Hypothalamus (tissue), 51 donors: ENCODE measurements at places on chromosomes 4 and X.

DNA sequence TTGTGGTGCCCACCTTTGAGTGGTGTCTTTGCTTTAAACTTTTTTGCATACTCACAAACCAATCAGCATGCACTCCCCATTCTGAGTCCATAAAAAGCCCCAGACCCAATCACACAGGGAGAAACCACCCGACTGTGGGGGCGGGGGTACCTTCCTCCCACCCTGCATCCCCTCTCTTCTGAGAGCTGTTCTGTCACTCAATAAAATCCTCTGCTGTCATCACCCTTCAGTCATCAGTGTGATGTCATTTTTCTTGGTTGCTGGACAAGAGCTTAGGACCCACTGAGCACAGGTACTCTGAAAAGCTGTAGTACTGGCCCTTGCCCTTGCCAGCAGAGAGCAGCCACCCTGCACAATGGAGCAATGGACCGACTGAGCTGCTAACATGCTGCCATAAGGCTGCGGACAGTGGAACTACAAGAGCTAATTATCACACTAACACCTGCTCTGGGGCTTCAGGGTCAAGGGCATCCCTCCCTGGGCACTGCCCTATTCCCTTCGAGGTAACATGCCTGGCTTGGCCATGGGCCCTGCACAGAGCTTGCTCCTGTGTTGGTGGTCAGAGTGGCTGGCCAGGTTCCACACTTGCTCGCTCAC is 62.9 kb upstream of the PGRMC2 start:
- DNase-seq: no peak

DNA sequence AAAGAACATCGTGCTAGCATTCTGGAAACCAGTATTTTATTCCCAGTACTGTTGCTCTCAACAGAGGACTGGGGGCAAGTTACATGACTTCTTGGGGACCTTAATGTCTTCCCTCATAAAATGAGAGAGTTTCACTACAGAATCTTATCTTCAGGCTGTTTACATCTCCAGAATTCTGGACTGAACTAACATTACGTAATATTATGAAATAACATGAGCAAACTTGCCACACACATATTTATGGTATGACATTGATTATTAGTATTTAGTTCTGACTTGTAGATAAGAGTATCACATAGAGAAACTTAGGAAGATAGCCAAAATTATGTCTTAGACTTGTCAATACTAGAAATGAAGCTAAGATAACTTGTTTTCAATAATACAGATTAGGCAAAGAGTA is 68.0 kb downstream of the NFKB1 start:
- no peak for DNase-seq

DNA sequence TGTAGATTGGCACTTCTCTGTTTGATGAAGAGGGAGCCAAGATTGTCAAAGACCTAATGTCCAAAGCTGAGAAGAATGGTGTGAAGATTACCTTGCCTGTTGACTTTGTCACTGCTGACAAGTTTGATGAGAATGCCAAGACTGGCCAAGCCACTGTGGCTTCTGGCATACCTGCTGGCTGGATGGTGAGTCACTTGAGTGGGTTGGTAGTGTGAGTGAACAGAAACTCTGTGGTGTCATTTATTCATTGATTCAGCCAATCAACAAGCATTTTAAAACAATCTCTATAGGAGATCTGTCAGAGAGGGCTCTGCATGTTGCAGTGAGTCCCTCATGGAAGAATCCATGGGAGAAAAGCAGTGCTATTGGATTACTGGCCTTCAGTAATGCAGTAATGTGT is 16.3 kb downstream of the TAF9B start:
- no peak for DNase-seq

DNA sequence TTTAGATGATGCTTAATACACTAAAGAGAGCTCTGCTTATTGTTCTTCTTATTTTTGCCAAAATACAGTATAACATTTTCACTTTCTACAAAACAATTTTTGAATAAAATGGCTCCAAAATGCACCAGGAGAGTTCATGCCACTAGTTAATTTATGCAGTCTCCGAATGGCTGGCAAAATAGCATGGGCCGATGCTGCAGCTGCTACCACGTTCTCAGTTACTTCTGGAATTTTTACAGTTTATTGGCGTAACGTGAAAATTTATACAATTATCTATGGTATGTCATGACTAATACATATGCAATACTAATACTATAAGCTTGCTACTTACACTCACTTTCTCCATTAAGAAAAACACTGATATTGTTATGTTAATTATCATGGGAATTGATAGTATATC is 16.5 kb downstream of the KLHL13 start:
- no peak for DNase-seq

DNA sequence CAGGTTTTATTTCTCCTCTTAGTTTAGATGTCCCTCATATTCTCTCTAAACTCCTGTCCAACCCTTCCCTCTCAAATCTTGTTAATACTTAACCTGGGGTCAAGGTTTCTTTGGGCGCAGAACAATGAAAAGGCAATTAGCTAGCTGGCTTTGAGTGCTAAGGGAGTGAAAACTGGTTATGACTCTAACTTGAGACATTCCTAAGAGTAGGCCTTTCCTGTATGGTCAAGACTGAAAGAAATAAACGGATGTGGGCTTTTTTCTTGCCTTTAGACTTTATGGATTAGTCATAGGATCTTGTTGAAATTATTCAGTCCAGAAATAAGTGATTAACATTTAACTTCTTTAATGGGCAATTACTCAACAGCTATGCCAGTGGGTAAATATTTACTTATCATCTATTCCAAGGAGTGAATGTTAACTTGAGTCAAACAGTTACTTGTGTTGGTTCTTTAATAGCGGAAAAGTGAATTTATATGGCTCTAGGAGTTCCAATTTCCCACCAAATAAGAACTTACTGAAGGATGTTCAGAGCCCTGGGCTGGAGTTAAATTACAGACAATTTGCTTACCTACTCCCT is 141.7 kb upstream of the SCML1 start:
- no peak for DNase-seq

DNA sequence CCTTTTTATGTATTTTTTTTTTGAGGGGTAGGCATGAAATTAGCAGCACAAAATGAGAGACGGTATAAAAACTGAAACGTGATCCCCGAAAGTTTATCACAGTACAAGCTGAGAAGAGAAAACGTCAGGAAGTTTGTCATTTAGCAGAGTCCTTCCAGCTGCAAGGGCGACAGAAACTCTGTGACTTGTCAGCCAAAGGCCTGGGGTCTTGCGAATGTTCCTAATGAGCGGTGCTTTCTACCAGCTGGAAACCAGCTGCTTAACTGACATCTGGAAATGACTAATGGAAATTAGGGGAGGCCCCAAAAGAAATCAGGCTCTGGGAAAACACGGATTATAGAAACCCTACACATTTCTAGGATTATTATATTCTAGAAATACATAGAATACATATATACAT is 66.5 kb downstream of the CHRNA9 start:
- no peak for DNase-seq

DNA sequence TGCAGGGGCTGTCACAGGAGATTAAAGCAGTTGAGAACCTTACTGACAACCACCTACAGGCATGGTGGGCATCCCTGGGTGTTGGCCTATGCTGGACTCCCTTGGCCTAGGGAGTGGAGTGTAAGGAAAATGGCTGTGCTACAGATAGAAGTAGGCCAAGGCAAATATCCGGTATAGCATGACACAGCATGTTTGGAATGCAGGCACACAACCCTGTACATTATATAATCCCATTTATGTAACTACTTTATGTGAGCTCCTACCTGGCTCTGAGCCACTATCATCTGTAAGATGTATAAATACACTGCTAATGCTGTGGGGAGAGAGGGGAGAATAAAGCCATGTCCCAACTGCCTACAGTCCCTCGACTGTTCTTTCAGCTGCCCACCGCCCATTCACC is 38.7 kb upstream of the KCTD8 start:
- no peak for DNase-seq

- DNase-seq: no peak
Measured at GRCh38 chr4:25001509-25001908, 29.2 kb downstream of the LGI2 start.

GRCh38 chrX:110125446-110126162 is 122.7 kb downstream of the TMEM164 start:
- DNase-seq: no peak

DNA sequence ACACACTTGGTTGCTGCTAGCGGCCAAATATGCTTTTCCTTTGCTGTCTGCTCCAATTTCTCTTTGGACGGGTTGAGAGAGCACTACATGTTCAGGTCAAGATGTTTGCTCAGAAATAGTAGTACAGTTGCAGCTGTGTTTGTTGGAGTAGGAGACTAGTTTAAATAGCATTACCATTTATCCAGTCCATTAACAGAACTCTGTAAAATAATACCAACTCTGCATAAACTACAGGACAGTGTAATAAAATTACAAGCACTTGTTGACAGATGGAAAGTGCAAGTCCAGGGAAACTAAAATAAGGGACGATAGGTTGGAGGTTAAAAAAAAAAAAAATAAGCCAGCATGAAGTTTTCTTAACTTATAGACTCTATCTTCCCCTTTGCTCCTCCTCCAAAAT is 20.2 kb downstream of the SLIT2 start:
- no peak for DNase-seq

GRCh38 chrX:14922437-14922836 is 49.2 kb downstream of the MOSPD2 start:
- no peak for DNase-seq

DNA sequence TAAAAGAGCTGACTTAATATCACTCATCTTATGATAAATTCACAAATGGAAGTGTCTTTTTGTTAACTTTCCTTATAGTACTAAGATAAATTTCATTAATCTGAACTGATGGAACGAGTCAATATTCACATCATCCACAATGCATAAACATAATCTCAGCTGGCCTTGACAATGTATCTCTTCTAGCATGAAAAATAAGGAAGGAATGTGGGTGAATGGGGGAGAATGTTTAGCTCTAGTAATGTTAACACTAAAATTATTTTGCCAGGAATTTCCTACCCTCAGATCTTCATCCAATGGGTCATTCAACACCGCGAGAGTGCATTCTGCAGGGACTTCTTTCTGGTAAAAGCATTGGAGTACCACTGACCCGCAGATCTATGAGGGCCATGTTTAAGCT is 15.8 kb downstream of the TRPC3 start:
- no peak for DNase-seq

DNA sequence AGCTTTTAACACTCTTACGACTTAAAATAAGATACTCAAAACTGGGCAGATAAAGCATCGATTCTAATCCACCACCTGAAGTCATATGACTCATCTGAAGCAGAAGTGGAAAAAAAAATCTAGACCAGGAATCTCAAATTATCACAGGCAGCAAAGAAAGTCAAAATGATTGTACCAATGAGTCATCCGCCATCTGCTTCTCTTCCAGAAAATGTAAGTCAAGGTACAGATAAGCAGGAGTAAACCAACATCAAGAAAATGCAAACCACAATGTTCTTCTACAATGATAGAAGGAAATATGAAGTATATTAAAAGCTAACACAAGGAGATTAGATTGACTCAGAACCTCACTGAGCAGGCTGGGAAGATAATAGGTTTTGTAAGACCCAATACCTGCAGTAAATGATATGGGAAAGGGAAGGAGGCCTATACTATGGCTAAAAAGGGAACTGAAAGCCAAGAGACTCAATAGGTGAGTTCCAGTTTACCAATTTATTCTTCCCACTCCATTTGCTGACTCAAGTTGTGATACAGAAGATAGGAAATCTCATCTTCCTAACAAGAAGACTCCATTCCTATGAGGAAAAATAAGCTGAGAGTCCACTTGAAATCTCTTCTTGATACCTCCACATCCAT is 88.4 kb upstream of the TET2 start:
- no peak for DNase-seq
